ENCODE measurements at places on chromosomes 1 and 21. TPM values are rescaled to one million over a fixed set of nuclear protein-coding genes. Genes with fewer than 3 reads are reported as not detected.

The TMPRSS3 gene
- total RNA-seq, result not detected

The ANGPTL7 gene
- total RNA-seq, result not detected

The OR10K1 gene
- not detected for total RNA-seq

The TDRKH gene
- total RNA-seq, result 1.1 TPM

The DIO1 gene
- total RNA-seq, result not detected

The CDK18 gene
- 5.9 TPM for total RNA-seq

The GPR52 gene
- total RNA-seq, result not detected

The OR2L2 gene
- total RNA-seq, result not detected

The PROK1 gene
- total RNA-seq, result not detected
